Left renal cortex interstitium (tissue), 4 donors: ENCODE measurements at places on chromosomes 2 and 18. TPM values are rescaled to one million over a fixed set of nuclear protein-coding genes. Genes with fewer than 3 reads are reported as not detected.
A peak's percentile ranks its signal among the peaks of the same experiment; 100 is the strongest.

DNA sequence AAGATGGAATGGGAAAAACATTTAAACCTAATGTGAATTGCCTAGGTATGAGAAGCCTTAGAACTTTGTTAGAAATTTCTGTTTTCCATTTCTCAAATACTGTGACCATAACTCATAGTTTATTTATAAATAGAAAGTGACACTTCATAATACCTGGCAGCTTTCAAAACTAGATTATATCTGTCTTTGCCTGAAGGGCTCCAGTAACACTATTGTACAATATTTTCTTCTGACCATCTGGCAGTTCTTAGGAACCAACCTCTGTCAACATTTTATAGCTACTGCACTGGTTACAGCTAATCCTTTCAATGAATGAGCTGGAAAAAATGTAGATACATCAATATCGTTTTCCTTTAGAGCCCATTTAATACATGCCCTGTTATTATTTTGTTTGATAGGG lies 237.4 kb downstream of the CAMKMT start:
- DNase-seq, result no peak

GRCh38 chr2:64644458-64645382 lies 9.0 kb downstream of the SERTAD2 start:
- DNase-seq, result peak; percentile 87

DNA sequence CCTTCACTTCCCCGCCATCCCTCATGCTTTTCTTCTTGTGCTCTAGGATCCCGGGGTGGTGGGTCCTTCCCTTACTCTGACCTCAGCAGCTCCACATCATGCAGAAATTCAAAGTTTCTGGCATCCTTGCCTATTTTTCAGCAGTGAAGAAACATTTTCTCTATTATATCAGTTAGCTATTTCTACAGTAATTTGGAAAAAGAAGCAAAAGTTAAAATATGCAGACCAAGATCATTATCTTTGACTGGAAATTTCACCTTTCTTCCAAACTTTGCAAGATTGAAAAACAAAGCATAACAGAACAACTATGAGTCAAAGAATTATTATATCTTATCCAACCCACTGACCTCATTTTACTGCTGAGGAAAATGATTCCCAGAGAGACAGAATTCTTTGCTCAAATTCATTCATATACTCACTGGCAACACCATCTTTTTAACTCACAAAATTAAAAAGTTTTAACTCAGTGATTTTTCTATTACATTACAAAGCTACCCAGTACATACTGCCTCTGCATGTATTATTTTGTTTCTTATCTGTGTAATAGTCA lies 40.5 kb downstream of the ANTXR1 start:
- no peak for DNase-seq

GRCh38 chr2:48415836-48416515 lies 114.0 kb upstream of the STON1 start:
- no peak for DNase-seq

DNA sequence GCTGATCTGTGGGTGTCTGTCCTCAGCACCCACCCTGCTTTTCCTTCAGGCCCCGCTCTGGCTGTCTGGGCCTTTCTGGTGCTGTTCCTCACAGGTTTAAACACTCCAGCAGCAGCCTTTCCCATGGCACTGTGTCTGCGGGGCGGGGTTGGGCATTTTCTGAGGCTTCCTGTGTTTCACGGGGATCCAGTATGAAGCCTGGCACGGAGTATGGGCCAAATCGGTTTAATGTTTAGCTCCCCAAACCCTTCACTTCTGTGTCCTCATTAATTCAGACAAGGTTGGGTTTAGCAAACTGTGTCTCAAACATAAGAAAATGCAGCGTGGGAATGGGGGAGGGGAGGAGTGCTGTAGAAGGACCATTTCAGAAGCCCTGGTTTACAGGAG lies 44.9 kb downstream of the HPCAL1 start:
- no peak for DNase-seq

GRCh38 chr2:218130377-218130776 lies 4.5 kb downstream of the CXCR2 start:
- no peak for DNase-seq

DNA sequence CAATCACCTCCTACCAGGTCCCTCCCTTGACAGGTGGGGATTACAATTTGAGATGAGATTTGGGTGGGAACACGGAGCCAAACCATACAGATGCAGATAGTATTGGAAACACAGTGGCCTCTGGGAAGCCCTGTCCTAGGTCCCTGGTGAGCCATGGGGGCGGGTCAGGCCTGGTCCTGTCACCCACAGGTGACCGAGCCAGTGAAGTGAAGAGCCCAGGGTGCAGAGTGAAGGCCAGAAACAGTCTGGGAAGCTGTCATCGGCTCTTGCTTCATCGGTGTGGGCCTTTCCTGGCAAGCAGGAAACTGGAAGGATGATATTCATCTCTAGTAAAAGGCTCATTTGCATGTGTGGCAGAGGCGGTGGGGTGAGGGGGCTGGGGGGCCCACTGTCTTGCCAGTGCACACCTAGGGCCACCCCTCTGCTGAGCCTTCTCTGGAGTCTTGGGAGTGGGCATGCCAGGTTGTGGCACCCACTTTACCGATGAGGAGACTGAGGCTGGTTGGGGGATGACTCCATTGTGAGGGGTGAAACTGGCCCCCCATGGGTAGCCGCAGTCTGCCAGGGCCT lies 290.6 kb downstream of the NDUFA10 start:
- no peak for DNase-seq

DNA sequence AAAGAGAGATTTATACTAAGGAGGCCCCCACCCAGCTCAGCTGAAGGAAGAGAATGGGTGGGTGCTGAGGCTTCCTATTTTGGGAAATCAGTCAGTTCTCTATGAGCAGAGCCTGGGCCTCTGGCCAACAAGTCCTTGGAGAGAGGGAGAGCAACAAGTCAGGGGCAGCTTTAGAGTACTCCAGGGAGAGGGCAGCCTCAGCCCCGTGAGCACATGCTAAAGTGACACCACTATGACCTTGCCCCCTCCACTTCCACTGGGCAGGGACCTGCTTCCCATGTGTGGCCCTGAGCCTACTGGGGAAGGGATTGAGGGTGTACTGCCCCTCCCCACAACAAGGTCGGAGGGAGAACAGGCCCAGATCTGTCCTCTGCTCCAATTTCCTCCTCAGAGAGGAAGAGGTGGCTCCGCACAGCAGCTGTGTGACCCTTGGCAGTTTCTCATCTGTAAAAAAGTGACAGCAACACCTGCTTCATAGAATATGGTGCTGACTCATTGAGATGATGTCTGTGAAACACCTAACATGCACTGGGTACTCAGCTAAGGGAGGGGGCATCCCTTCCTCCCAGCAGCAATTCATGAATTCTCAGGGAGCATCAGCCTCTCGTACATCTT lies 72.9 kb downstream of the CLHC1 start:
- no peak for DNase-seq

DNA sequence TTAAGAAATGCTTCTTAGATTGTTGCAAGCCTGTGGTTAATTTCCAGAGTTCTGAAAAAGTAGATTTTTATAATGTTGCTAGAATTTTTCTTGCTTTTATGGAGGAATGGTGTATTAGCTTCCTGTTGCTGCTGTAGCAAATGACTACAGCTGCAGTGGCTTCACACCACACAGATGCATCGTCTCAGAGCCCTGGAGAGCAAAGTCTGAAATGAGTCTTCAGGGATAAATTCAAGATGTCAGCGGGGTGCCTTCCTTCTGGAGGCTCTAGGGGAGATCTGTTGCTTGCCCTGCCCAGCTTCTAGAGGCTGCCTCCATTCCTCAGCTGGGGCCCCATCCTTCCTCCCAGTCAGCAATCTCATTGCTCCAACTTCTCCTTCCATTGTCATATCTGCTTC lies 187.8 kb downstream of the ZNF516 start:
- no peak for DNase-seq

- no peak for DNase-seq
Observed at GRCh38 chr2:48250943-48251342, 279.0 kb upstream of the STON1 start.

DNA sequence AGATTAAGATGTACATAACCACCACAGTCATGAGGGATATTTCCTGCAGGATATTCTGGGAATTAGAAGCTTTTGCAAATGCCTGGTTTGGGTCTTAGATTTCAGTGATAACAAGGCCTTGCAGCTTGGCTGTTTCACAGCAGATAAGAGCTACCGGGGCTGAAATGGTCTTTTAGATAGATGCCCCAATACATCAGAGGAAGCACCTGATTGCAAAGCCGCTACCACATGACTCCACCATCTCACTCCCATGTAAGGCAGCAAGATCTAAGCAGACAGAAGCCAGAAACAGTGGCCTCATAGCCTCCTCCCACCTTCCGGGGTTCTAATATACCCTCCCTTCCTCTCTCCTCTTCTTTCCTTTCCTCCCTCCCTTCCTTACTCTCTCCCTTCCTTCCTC lies 31.1 kb upstream of the EPG5 start:
- no peak for DNase-seq

DNA sequence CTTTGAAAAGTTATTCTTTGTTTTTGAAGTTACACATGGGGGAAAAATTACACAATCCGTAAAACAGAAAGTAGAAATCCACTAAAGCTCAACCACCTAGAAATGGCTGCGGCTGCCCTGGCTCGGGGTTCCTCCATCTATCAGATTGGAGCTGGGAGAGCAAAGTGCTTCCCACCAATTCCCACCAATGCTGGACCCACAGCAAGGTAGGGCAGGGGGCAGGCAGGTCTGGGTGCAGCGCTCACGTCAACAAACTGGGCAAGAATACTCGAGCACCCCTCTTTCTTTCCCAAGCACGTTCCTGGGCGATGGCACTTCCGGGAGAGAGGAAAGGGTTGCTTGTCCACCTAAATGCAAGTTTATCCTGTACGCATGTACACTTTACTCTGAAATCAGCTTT lies 217.6 kb downstream of the NDUFA10 start:
- no peak for DNase-seq

DNA sequence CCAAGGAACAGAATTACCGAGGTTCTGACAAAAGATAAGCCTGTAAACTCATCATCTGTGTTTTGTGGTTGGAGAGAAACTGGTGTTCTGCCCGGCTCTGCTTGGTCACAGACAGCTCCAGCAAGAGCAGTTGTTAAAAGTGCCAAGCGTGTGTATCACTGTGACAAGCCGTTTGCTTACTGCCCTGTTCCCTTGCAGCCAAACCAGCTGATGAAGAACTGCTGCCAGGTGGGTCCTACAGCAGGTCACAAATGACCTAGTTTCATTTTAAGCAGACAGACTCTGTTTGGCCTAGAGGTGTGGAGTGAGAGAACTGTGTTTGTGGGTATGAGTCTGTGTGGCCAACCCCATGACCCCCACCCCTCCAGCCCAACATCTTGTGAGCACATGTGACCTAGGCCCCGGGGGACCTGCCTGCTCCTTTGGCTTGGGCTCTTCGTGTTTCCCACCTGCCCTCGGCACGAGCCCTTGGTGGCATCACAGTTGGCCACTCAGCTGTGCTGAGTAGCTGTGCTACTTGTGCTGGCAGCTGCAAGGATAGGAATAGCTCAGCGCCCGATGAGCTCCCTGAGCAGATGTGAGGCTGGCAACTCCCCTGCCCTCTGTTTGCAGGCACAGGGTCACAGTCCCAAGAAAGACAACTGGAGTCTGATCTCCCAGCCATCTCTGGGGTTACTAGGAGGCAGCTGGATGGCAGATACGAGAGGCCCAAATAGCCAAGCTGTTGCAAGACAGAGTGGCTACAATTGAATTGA lies 9.7 kb downstream of the OXER1 start:
- DNase-seq, result no peak

DNA sequence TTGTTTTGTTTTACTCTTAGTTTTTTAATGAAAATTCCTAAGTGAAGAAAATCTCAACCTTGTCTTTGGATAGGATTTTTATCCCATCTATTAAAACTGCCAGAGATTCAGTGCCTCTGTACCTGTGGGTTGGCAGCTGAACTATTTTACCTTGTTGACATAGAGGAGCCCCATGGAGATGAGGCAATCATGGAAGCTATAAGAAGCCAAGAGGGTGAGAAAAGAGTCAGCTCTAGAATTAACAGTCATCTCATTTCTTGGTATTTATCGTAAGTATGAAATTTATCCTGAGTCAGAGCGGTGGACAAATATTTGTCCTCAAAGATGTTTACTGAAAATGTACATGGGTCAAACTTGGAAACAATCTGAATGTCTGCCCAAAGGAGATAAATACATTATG lies 35.8 kb upstream of the PGAP1 start:
- DNase-seq, result no peak

OXER1 gene
- 13.0 TPM for polyA plus RNA-seq

PRSS56 gene
- 0.08 TPM for polyA plus RNA-seq

TTR gene
- not detected for polyA plus RNA-seq

NDUFV2 gene
- 131 TPM for polyA plus RNA-seq

POTEC gene
- 0.03 TPM for polyA plus RNA-seq
